ENCODE measurements at places on chromosomes 11 and 22. TPM values are rescaled to one million over a fixed set of nuclear protein-coding genes. Genes with fewer than 3 reads are reported as not detected.

Gene MACROD1
- 17.9 TPM for total RNA-seq

Gene KRTAP5-11
- not detected for total RNA-seq

Gene DDI1
- not detected for total RNA-seq

Gene INSC
- 0.20 TPM for total RNA-seq

Gene WBP2NL
- 0.07 TPM for total RNA-seq

Gene SCUBE2
- 0.33 TPM for total RNA-seq

Gene POTEH
- total RNA-seq = not detected

Gene ACR
- 0.40 TPM for total RNA-seq

Gene PLEKHB1
- total RNA-seq = not detected

Gene LYVE1
- total RNA-seq = 12.1 TPM

Gene PRG3
- total RNA-seq = not detected

Gene MS4A6A
- total RNA-seq = not detected

Gene MMP13
- total RNA-seq = not detected

Gene OR5L1
- not detected for total RNA-seq

Gene CD248
- 0.25 TPM for total RNA-seq

Gene ACRV1
- not detected for total RNA-seq

Gene NCF4
- not detected for total RNA-seq

Gene AHNAK
- total RNA-seq = 391 TPM

Gene KCNK7
- 0.27 TPM for total RNA-seq

Gene LRRC74B
- total RNA-seq = not detected

Gene MARK2
- 18.9 TPM for total RNA-seq

Gene CCDC73
- not detected for total RNA-seq

Gene MPZL2
- 135 TPM for total RNA-seq

Gene MOGAT2
- not detected for total RNA-seq

Gene SPON1
- total RNA-seq = 0.13 TPM

Gene TENM4
- total RNA-seq = not detected

Gene GRM5
- total RNA-seq = 0.07 TPM

Gene HEPACAM
- not detected for total RNA-seq

Gene HTATIP2
- 83.9 TPM for total RNA-seq

Gene NTM
- 0.40 TPM for total RNA-seq

Gene MS4A1
- total RNA-seq = not detected
